ENCODE measurements at places on chromosomes 5 and 9.

DNA sequence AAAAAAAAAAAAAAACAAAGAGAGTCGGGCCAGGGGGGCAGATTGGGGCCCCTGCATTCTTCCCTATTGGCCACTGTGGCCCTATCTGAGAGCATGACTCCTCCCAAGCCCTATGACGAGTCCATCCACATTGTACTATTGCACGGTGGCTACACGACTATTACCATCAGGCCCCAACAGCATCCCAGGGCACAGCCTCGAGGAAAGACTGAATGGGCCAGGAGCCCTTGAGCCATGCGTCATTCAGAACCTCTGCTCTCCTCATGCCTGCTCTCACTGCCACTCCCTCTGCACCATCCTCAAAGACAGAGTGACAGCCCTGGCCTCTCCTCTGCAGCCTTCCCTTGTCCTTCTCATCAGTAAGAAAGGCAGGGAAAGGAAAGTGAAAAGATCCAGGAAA, 20.2 kb upstream of the ORM1 start:
- DNase-seq = peak; percentile 2

GRCh38 chr9:82436475-82436874, 447.9 kb downstream of the SPATA31D1 start:
- no peak for DNase-seq

- no peak for DNase-seq
Observed at GRCh38 chr5:133830911-133831310, 137.5 kb downstream of the C5orf15 start.

GRCh38 chr9:121975801-121976277, 117.3 kb downstream of the TTLL11 start:
- DNase-seq = peak; percentile 50

DNA sequence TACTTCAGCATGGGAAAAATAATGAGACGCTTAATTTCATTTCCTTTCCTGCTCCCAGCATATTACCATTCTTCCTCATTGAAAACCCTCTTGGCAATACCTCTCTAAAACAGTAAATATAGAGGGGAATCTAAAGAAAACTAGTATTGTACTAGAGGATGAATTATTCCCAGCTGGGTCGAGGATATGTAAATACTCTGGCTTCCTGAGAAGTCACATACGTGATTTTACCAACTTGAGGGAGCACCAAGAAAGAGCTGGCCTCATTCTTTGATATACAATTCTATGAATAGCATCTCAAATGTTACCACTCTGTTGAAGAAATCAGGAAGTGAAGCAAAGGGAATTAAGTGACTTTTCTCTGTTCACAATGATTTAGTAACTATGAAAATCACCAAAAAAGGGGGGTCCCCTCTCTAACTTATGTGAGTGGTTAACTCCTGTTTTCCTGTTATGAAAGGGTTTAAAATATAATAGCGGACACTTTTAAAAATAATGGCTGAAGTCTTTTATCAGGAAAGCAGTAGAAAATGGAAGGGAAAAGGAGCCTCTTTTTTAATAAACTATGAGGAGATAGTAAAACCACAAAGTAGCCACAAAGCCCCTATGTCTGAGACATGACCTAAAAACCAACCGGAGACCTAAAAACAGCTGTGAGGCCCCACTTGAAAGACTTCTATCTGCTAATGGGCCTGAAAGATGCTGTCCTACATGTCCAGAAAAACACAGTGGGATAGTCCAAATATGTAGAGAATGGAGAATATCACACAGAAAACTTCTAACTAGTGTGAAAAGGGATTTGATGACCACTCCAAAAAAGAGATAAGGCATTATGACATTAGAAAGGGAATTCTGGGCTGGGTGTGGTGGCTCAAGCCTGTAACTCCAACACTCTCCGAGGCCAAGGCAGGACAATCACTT, 42.6 kb downstream of the LPAR1 start:
- DNase-seq = no peak

DNA sequence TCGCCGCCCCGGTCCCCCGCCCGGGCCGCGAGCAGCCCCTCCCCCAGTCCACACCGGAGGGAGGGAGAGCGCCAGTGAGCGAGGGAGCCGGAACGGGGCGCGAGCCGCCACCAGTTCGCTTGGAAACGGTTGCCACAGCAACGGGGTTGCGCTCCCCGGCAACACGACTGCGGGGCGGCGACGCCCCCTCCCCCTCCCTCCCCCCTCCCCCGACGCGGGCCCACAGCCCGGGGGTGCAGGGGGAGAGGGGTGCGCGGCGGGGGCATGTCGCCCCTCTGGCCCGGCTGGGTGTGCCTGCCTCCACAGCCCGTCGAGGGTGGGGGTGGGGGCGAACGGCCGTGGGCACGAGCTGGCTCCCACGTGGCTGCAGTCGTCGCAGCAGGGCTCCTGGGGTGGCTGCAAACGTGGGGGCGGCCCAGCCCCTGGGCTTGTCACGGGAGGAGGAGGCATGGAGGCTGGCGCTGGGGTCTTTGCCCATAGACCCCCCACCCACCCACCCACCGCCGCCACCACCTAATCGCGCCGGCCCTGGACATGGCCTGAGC, 524 bp downstream of the PRR7 start:
- DNase-seq = peak; percentile 91

DNA sequence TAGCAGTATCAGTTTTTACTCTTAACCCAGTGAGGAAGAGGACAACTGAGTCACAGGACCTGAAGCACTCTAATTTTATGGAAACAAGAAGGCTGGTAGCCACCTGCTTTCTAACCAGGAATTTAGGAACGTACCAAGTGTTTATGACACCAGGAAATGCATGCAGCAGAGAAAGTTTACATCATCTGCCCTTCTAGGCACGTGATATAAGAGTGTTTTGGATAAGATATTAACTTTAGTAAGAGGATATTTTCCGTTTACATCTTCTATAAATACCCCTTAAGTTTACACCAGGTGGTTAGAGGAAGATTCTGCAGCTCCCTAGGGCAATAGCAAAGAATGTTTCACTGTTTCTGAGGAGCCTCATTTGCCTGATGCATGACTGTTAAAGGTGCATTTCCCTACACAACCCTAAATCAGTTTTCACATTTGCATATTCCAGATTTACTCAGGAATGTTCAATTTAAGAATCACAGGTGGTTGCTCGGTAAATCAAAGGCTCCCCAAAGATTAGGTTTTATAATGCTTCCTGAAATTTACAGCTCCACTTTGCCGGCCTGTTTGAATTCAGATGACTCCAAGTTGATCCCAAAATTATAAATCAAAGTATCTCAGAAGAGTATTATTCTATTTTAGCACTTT, 1.8 kb downstream of the TSC1 start:
- no peak for DNase-seq

DNA sequence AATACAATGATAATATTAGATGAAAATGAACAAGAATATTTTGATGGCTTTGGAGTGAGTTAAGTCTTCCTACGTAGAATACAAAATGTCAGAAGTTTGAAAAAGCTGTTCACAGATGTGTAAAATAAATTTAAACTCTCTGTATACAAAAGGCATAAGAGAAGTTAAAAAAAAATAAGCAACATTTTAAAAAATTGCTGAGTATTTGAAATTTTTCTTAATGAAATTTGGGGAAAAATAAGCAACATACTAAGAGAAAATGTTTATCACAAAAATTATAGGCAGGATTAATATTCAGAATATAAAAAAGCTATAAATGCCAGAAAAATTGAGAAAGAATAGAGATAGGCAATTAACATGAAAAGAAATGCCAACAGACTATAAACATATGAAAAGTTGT, 470.7 kb upstream of the TRPC7 start:
- no peak for DNase-seq

GRCh38 chr5:122375801-122376200, 63.8 kb downstream of the SNCAIP start:
- no peak for DNase-seq

DNA sequence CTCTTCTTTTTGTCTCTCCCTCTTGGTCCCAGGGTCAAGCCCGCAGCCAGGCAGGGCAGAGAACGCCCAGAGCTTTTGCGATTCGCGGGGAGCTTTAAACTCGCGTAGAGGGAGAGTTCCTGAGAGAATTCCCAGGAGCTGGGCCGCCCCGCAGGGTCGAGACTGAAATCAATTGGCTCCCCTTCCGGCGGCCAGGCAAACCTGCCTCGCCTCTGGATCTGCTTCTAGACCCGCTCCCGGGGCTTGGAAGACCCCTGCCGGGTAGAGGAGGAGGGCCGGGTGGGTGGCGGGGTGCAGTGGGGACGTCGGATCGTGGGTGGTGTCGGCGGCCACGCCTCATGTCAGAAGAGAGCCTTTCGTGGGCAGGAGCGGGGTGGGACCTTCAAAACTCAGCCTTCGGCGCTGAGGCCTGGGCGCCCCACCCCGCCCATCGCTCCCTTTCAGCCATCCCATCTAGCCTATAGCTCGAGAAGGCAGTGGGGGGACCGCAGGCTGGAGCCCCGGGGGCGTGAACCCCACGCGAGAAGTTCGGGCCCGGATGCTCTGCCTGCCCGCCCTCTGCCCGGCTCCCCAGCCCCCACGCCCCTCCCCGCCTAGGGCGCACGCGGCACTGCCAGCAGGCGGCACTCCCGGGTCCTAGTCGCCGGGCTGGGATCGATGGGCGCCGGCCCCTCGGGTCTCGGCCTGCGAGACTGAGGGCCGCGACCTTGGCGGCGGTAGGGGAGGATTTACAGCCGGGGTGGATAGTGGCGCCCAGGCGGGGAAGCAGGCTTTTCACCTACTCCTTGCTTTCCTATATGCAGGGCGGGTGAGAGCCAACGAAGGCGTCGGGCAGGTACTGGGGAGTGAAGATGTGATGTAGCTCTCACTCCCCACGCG, 6.1 kb downstream of the PRDM6 start:
- DNase-seq = no peak

- DNase-seq = no peak
Observed at GRCh38 chr9:99713838-99714306, 107.8 kb upstream of the NR4A3 start.

- DNase-seq = no peak
Observed at GRCh38 chr5:11322133-11322532, 561.1 kb upstream of the DAP start.

DNA sequence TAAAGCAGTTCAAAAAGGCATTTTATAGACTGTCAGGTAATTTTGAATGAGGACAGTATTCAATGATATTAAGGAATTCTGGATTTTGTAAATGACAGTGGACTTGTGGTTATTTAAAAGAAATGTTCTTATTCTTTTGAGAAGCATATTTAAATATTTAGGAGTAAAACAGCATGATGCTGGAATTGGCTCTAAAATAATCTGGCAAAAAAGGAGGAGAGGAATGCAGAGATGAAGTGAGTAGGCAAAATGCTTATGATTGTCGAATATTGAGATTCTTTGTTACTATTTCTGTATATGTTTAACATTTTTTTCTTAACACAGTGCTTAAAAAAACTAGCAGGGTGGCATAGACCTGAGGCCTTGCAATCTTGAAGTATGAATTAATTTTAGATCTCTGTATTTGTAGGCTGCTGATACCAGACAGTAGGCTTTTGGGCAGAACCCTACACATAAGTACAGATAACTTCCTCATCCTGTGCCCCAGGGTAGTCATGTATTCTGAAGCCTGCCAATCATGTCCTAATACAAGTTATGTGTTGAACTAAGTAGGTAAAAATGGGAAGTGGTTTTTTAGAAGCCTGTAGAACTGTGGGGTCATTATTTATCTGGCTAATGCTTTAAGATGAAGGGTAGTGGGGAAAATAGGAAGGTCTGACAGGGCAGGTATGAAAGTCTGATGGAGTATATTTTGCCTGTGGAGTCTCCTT, 9.4 kb downstream of the CD180 start:
- no peak for DNase-seq

- no peak for DNase-seq
Observed at GRCh38 chr5:31469886-31470285, 62.0 kb downstream of the DROSHA start.

- no peak for DNase-seq
Observed at GRCh38 chr9:97808972-97809371, 44.1 kb upstream of the FOXE1 start.

DNA sequence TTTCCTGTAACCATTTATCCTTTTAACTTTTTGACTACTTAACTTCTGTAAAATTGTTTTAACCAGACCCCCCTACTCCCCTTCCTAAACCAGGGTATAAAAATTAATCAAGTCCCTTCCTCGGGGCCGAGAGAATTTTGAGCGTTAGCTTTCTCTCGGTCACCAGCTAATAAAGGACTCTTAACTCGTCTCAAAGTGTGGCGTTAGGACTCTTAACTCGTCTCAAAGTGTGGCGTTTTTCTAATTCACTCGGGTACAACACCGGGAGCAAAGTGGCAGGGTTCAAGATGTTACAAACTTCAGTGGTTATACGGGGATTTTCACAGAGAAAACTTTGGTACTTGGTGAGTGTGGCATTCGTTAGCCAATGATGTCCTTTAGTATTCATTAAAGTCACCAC, 39.7 kb upstream of the PPP1R26 start:
- DNase-seq = no peak

DNA sequence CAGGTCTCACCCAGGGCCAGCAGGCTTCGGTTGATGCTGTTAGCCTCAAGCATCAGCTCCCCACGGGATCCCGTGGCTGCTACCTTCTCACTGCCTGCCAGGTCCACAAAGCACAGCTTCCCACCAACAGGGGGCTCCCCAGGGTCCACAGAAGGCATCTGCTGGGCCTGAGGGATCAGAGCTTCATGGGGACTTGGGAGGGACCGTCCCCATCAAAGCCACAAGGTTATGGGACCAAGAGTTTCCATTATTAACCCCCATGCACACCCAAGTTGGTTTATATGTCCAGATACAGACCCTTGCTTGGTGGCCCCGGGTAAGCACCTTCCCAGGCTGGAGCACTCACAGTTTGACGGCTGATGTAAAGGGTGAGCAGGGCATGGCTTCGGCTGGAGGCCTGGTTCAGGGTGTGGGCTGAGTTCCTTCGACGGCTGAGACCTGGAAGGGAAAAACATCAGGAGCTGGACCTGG, 3.0 kb downstream of the KIF12 start:
- peak; percentile 38 for DNase-seq

DNA sequence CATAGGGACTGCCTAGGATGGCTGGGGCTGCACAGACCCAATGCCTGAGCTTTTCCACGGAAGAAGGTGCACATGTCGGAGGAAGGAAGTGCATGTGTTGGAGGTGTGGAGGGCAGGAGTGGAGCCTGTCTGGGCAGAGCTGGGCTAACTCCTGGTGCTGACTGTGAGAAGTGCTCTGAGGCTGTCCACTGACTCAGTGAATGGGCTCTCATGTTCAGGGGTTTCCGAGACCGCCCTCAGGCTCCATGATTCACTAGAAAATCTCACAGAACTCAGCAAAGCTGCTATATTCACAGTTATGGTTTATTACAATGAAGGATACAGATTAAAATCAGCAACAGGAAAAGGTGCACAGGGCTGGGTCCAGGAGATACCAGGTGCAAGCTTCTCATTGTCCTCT, 37.2 kb downstream of the NTNG2 start:
- DNase-seq = no peak

- no peak for DNase-seq
Observed at GRCh38 chr5:104375345-104375744, 812.8 kb upstream of the NUDT12 start.
